BJ (cell line): ENCODE measurements at places on chromosomes 7 and 10.
A peak's percentile ranks its signal among the peaks of the same experiment; 100 is the strongest.

DNA sequence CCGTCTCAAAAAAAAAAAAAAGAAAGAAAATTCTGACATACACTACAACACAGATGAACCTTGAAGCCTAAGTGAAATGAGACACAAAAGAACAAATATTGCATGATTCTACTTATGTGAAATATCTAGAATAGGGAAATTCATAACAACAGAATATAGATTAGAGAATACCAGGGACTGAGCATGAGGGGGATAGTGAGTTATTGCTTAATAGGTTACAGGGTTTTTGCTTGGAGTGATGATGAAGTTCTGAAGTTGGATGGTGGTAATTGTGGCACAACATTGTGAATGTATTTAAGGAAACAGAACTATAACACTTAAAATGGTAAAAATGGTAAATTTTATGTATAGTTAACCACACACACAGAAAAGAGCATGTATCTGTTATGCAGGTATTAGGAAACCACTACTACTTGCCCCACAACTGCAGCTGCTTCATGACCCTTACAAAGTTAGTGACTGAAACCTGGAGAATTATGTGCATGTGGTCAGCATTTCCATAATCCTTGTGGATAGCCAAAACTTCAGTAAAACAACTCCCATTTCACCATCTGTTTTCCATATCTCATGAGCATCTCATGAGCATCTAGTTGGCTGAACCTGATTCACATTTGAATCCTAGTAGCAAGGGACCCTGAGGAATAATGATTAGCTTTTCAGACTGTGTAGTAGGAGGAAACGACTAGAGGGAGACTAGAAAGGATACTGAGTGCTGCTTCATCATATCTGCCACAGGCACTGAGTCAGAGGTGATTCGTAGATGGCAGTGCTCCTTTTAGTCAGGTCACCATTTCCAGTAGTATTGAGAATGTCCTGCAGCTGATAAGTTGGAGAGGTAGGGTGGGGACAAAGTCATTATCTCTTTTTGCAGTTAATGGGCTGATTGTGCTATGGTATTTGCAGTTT, 26.3 kb downstream of the SAMD8 start:
- DNase-seq = peak; percentile 58

GRCh38 chr10:114173603-114173920, 441 bp downstream of the CCDC186 start:
- no peak for DNase-seq

DNA sequence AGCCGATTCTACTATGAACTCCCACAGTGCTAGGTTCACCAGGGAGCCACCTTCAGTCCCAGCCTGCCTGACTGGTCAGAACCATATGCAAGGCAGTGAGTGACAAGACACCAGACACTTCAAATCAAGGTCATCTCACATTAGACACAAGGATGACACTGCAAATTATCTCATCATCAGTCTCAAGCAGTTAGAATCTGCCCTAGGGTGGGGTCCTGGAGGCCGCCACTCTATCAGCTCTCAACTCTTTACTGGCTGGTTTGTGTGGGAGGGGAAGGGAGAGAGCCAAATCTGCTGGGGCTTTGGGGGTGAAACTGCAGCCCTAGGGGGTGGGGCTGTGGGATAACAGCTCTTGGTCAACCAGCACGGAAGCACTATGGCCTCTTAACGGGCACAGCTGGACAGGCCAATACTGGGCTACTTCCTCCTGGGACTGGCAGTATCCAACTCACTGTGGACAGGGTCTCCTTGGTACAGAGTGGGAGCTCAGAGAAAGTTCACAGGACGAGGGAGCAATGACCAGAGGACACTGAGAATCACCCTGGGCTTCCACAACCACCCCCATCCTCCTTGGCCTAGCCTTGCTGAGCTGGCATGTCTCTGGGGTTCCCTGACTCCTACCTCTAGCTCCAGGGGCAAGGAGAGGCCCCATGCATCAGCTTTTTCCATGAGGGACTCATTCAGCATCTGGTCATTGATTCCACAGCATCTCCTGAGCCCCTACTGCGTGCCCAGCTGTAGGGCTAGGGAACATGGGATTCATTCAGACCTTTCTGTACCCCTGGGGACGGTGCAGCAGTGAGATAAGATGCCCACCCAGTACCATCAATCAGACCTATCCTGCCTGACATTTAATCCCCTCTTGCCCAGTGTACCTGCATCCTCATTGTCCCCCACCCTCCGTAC, 5.4 kb downstream of the GPRIN2 start:
- DNase-seq = no peak

GRCh38 chr10:71267508-71268240, 51.4 kb upstream of the SLC29A3 start:
- no peak for DNase-seq

DNA sequence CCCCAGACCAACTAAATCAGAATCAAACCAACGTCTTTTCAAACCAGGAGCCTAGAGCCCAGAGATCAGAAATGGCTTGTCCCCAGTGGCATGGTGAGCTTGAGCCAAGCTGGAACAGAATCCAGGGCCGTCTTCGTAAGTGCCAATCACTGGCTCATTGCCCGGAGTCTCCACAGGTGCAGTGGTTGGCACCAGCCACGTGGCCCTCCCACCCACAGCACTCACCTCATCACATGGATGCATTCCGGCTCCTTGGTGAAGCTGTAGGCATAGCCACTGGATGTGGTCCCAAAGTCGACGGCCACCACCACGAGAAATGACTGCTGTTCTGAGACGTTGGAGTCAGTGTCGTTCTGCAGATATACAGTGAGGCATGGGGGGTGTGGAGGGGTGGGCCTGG, 37.4 kb downstream of the HSPA12A start:
- no peak for DNase-seq

DNA sequence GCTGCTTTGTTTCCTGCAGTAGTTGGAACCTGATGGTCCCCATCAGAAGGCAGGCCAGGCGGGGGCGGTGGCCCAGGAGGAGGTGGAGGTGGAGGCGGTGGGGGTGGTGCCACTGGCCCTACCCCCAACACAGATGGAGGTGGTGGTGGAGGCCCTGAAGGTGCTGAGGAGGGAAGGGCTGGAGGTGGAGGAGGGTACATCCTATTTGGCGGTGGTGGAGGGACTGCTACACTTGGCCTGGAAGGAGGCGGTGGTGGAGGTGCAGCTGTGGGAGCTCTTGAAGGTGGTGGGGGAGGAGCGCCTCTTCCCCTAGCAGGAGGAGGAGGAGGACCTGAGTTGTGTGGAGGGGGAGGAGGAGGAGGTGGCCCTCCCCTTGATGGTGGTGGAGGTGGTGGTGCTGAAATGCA, 36.8 kb downstream of the LMOD2 start:
- no peak for DNase-seq

- peak; percentile 54 for DNase-seq
Measured at GRCh38 chr10:6755781-6756460, 175.8 kb upstream of the PRKCQ start.

GRCh38 chr7:100065452-100066186, 15.9 kb downstream of the ZNF3 start:
- DNase-seq = no peak

DNA sequence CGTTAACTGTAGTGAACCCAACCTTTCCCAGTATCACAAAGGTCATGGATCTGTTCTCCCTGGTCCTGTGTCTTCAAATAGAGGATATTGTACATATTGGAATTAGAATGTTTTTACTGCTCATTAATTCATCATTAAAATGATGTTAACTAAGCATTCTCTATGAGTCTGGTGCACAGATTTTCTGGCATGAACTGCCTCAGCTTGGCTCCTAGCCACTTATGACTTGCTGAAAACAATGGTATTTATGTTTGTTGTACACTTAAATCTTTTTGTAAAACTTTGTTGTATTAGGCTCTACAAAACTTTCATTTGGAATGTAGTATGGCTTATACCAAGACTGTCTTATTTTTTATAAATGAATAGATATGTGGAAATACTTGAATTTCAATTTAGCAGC, 329.4 kb downstream of the TFEC start:
- no peak for DNase-seq

- DNase-seq = no peak
Measured at GRCh38 chr7:135855846-135856245, 107.2 kb upstream of the FAM180A start.

DNA sequence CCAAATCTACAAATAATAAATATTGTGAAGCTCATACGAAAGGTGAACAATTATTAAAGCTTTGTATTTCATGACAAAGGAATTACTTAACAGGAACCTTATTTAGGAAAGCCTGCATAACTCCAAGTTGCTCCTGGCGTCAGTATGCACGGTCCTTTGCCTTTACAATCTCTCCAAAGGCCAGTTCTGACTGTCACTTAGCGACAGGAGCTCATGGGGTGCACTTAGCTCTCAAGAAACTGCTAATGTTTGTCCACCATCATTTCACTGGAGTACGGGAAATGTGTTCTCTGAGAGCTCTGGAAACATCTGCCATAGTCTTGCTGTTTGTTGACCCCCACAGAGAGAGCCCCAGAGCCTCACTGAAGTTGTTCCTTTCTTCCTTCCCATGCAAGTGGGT, 781.5 kb upstream of the POM121L12 start:
- DNase-seq = no peak

- no peak for DNase-seq
Measured at GRCh38 chr7:50393547-50394252, 56.5 kb downstream of the FIGNL1 start.

DNA sequence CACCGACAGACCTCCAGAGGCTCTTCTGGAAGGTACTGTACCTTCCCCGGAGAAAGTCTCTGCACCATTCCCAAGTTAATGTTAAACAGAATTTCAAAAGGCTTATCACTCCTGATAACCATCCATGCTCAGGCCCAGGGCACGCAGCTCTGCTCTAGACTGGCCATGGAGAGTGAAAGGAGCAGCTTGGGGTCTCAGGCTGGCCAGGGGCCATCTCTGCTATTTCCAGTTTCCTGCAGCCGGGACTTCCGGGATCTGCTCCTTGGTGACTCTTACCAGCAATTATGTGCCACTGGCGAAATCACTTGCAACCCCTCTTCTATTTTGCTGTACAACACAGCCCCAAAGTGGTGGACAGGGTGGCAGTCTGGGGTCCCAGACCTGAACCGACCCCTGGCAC, 6.0 kb downstream of the CLDN15 start:
- DNase-seq = no peak

GRCh38 chr7:69683002-69683401, 84.7 kb downstream of the AUTS2 start:
- DNase-seq = no peak

- DNase-seq = no peak
Measured at GRCh38 chr10:108014902-108015177, 850.3 kb upstream of the SORCS1 start.

GRCh38 chr7:41567031-41567730, 135.7 kb downstream of the INHBA start:
- no peak for DNase-seq

GRCh38 chr10:60441515-60441914, 51.8 kb upstream of the ANK3 start:
- no peak for DNase-seq

DNA sequence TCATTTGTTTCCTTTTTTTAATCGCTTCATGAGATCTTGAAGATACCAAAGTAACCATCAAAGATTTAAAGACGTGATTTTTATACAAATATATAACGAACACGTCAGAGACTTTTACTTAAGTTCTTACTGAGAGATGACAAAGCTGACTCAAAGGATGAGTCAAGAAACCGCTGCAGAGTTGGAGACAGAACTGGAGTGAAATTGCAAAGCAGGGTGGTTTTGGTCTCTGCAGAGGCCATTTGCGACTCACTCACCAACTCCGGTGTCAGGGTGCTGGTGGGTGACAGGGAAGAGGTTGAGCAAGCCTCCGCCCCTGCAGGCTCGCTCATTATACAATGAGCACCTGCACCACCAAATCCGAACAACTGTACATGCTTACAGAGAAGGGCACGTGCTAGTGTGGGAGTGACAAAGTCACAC, 75.2 kb downstream of the DNAJB6 start:
- DNase-seq = peak; percentile 59

GRCh38 chr10:60747817-60748469, 30.3 kb upstream of the CDK1 start:
- no peak for DNase-seq

GRCh38 chr7:43758822-43759683, 573 bp downstream of the BLVRA start:
- no peak for DNase-seq

GRCh38 chr10:5645944-5646617, 20.3 kb downstream of the ASB13 start:
- DNase-seq = no peak
